GM18507 (cell line): ENCODE measurements at places on chromosomes 5 and 9.

DNA sequence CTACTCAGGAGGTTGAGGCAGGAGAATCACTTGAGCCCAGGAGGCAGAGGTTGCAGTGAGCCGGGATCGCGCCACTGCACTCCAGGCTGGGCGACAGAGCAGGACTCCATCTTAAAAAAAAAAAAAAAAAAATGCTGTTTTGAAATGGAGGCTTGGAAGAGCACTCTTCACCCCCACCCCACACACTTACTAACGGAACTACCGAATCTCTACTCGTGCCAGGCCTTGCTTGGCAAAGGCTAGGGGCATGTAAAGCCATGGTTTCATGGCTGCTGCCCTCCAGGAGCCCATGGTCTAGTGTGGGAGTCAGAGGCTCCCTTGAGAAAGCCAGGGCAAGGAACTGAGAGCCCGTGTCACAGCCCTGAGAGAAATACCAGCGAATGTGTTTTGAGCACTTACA, 21.3 kb downstream of the PCDHGC5 start:
- no peak for DNase-seq

- no peak for DNase-seq
These were observed 760 bp upstream of the MAN1B1 start for GRCh38 chr9:137085920-137086530.

DNA sequence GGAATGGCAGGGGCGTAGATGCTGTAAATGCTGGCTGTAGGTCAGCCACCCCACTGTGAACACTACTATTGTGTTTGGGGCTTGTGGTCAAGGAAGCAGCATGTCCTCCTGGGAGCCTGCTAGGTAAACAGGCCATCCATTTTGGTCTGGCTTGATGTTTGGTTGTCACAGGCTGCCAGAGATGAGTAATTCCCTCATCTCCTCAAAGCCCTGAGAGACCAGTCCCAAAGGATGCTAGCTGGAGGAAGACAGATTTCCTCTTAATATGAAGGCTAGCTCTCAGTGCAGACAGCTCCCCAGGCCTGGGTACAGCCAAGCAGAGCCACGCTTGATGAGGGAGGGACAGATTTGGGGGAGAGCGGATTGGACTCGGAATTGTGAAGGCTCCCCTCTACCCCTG, 72.5 kb upstream of the MAP1B start:
- no peak for DNase-seq

DNA sequence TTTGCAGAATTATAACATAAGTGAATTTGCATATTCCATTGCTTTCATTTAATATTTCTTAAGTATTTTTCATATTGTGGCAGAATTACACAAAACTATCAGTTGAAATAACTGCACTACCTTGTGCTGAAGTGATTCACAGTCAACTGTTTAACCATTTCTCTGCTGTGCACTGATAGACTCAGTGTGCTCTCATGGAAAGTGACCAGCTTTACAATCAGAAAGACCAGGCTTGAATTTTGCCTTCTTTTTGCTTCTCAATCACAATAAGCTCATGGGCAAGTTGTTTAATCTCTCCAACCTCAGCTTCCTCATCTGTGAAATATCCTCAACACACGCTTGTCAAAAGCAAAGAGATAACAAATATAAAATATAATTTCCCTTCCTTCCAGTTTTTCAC, 18.3 kb downstream of the CDK5RAP2 start:
- DNase-seq = no peak

GRCh38 chr5:100644776-100645175, 109.6 kb downstream of the FAM174A start:
- no peak for DNase-seq

- DNase-seq = no peak
These were observed 68.5 kb upstream of the NAA35 start for GRCh38 chr9:85872463-85872862.

GRCh38 chr5:160187091-160187490, 42.2 kb upstream of the FABP6 start:
- DNase-seq = no peak
